Germinal center (tissue), 1 donor: ENCODE measurements at places on chromosomes 4 and X.
A peak's percentile ranks its signal among the peaks of the same experiment; 100 is the strongest.

DNA sequence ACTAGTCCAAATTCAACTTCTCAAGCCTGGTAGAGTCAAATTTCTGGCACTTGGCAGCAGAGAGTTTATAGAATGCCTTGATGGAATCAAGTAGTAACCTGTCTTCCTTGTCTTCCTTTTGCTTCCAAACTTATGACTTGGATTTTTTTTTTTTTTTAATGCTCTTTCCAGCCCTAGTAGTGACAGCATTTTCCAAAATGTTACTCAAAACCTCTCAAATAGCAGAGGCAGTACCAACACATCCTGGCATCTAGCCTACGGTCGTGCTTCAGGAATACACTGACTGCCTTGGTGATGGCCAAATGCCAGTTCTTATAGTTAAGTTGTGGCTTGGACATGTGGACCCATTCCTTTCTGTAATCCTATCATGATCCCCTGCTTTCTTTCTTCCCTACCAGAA is 46.0 kb downstream of the GALNT7 start:
- no peak for DNase-seq

DNA sequence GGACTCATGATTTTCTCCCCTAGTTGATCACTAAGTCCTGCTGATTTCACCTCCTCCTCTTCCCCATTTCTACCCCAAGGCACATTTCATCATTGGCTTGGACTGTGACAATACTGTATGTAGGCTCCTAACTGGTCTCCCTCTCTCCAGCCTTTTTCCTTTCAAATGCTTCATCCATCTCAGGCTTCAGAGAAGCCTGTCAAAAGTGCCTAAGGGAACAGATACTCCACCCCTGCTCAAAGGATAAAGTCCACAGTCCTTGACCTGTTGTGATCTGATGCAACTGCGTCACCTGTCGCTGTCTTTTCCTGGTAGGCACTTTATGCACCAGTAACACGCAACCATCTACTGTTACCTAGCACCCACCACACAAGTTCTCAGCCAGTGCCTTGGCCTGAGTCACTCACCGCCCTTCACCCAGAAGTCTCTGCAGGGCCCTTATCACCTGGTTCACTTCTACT is 12.8 kb downstream of the SCARB2 start:
- DNase-seq, result no peak

DNA sequence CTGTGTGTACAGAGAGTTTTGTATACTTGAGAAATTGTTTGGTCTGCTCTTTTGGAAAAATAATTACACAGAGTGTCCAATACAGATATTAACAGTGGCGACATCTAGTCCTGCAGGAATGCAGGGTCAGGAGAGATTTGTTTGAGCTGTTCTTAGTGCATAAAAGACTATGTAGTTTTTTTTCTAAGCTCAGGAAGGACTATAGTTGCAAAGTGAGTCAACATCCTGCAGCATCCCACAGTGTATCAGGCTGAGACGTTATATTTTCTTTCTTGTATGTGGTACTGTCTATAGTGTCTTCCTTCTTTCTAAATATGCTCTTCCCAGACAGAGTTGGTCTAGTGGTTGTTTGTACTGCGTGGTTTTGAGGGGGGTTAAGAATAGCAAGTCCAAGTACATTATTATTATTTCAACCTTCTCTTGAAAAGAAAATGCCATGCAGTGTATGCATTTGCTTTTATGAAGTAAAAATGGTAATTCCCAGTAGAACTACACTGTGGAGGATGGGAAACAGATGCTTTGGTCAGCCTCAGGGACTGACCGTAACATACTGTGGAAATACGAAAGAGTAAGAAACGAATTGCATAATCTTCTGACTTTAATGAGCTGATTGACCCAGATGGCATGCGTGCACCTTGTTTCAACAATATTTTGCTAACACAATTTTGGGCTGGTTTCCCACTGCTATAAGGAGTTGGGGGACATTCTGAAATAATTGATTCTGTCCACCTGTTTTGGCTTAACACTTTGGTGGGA is 67.4 kb downstream of the DMP1 start:
- DNase-seq, result no peak

- no peak for DNase-seq
Observed at GRCh38 chr4:54550395-54551171, 107.2 kb upstream of the KIT start.

DNA sequence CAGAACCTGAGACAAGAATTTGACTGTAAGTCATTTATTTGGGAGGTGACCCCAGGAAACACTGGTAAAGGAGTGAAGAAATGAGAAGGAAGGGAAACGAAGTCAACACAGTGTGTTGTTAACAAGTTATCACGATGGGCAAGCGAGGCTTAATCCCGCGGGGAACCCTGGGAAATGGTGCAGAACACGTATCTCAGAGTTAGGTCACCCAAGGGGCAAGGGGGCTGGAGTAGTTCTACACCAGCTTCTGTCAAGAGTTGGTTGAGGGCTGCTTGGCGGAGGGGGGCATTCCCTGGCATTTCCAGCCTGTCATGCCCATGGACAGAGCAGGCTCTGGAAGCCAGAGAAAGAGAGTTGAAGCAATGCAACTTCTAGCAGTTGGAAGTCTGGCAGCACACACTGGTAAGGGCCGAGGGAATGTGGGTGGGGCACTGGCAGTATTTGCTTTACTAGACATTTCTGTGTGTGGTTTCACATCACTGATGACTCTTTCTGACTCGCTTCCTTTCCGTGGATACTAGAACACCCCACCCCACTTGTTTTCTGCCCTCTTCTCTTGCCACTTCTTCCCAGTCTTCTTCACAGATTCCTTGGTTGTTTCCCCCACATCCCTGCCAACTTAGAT is 52.2 kb upstream of the ADGRG2 start:
- DNase-seq, result no peak

- DNase-seq, result no peak
Observed at GRCh38 chr4:3391422-3391821, 50.3 kb upstream of the HGFAC start.

- no peak for DNase-seq
Observed at GRCh38 chr4:82898322-82899243, 2.0 kb upstream of the THAP9 start.

DNA sequence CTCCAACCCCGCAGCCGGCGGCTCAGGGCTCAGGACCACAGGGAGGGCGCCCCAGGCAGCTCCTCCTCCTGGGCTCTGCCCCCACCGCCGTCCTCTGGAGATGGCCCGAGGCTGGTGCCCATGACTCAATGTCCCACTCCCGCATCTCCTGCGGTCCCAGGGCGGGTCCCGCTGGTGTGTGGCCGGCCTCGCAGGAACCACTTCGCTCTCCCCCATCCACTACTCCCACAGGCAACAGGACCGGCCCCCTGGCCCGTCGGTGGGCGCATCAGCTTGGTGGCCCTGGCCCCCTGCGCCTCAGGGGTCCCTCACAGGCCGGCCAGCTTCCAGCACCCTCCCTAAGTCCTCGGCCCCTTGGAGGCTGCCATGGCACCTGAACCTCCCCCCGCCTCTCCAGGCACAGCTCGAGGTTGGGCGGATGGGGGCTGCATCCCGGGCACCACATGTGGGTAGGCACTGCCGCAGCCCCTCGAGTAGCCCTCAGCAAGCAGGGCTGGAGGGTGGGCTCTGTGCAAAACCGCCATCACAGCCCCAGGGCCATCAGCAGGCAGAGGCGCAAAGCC is 22.8 kb upstream of the SPON2 start:
- DNase-seq, result no peak

- DNase-seq, result no peak
Observed at GRCh38 chr4:85741921-85742591, 267.1 kb downstream of the ARHGAP24 start.

- no peak for DNase-seq
Observed at GRCh38 chr4:132642016-132642817, 506.9 kb upstream of the PCDH10 start.

DNA sequence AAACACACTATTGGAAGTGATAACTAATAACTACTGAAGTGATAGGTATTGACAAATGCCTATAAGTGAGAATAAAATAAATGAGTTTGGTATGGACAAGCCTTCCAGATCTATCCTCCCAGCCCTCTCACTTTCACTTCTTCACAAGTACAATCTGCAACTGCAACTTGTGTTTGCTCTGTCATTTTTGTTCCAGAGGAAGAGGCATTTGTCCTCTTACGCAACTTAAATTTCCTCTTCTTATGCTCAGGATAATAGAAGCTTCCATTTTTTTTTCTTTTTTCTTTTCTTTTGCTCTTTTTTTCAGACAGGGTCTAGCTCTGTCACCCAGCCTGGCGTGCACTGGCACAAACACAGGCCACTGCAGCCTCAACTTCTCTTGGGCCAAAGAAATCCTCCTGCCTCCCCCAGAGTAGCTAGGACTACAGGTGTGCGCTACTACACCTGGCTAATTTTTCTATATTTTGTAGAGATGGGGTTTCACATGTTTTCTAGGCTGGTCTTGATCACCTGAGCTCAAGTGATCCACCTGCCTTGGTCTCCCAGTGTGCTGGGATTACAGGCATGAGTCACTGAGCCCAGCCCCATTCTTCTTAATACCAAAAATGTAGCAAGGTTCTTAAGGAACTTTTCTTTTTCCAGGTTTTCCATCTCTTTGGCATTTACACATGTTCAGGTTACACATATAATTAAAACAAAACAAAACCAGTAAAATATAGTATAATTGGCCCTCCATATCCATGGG is 73.1 kb downstream of the PDGFC start:
- no peak for DNase-seq

GRCh38 chrX:53674581-53674980 is 11.9 kb downstream of the HUWE1 start:
- no peak for DNase-seq

- peak; percentile 19 for DNase-seq
Observed at GRCh38 chrX:133783274-133783673, 202.1 kb downstream of the GPC3 start.

GRCh38 chrX:103704863-103705262 is 5.8 kb upstream of the TMEM31 start:
- DNase-seq, result no peak

DNA sequence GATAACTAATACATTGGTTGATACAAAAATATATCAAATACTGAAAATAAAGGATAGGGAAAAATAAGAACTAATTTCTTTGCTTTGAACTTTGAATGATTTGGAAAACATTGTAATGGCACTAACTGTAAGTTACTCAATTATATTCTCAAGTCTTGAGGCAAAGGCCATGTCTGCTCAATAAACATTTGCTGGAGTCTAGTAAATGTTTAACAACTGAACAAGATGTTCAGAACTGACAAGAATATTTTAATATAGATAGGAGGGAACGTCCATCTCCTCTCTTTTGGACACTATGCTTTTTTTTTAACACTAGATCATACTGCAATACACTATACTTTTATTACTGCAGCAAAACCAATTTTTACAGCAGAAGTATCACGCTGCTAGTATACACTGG is 76.2 kb downstream of the PRSS12 start:
- DNase-seq, result no peak
